ENCODE measurements at places on chromosomes 3 and 15.

DNA sequence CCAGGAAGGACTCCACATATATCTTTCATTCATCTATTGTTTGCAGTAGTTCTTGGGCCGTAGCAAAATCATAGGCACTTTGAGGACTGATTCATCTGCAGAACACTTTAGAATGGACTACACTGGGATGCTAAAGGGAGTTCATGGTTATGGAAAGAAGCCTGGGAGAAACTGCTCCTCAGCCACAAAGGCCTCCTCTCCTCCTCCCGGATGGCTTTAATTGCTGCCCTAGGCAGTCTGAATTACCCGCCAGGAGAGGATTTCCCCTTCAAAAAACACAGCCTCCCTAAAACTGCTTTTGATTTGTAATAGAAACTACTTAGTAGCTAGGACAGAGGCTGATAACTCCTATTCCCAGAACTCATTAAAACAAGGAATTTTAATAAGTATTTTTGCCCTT, 4.6 kb downstream of the TMEM266 start:
- DNase-seq: no peak

GRCh38 chr3:126397610-126398422, 3.1 kb downstream of the CFAP100 start:
- no peak for DNase-seq

DNA sequence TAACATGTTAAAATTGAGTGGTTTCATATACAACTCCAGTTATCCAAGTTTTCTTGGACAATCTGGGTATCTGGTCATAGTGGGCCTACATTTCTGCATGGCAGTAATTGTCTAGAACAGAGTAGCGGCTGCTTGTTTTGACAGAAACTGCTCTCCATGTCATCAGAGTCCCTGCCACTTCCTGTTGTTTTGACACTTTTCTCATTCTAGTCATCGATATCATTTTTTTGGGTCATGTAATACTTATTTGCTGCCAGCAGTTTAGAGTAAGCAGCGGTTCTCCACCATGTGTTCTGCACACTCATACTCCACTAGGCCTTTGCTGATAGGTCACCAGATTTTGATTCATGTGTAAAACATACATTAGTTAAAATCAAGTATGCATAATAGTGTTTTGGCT, 81.5 kb downstream of the SLC25A26 start:
- DNase-seq: no peak

GRCh38 chr3:41334426-41334825, 135.1 kb downstream of the CTNNB1 start:
- no peak for DNase-seq

- no peak for DNase-seq
These were observed 35.5 kb downstream of the C3orf80 start for GRCh38 chr3:160260587-160261270.

- DNase-seq: no peak
These were observed 42.1 kb downstream of the GOLGA6A start for GRCh38 chr15:74040109-74040850.

GRCh38 chr3:171838218-171838720, 4.9 kb upstream of the TMEM212 start:
- DNase-seq: no peak

Data from stimulated activated CD8-positive, alpha-beta memory T cell treated with anti-CD3 and anti-CD28 coated beads, Interleukin-12 subunit alpha, Interleukin-12 subunit beta, amount 100 ng/mL, for 4 hours (primary cell).